ENCODE measurements at places on chromosomes 7 and 10.

GRCh38 chr10:119370972-119371703, 163.8 kb downstream of the GRK5 start:
- DNase-seq, result peak; percentile 83

- DNase-seq, result no peak
Measured at GRCh38 chr7:10952588-10952987, 21.1 kb upstream of the PHF14 start.

DNA sequence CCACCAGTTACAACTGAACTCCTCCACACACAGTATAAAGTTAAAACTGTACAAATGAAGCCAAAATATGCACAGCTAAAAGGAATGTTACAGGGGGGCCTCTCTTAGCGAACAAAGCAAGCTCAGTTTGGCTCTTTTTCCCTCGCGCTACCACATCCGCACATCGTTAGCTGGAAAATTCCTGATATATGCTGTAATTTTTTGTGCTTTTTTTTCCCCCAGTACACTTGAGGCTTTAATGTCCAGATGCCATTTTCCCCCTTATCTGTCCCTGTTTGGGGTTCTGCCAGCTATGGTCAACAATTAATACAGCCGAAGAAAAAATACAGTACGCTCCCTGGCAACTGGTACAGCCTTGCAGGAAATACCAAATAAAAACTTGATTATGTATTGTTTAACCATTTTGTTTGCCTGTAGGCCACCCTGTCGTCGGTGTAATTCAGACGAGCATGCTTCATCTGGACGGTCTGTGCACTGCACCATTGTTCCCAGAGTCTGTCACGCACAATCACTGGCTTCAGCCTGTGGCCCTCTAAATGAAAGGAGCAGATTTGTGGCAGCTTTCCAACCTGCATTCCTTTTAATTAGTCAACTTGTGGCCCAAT, 108.1 kb upstream of the FAM133B start:
- DNase-seq, result peak; percentile 92

DNA sequence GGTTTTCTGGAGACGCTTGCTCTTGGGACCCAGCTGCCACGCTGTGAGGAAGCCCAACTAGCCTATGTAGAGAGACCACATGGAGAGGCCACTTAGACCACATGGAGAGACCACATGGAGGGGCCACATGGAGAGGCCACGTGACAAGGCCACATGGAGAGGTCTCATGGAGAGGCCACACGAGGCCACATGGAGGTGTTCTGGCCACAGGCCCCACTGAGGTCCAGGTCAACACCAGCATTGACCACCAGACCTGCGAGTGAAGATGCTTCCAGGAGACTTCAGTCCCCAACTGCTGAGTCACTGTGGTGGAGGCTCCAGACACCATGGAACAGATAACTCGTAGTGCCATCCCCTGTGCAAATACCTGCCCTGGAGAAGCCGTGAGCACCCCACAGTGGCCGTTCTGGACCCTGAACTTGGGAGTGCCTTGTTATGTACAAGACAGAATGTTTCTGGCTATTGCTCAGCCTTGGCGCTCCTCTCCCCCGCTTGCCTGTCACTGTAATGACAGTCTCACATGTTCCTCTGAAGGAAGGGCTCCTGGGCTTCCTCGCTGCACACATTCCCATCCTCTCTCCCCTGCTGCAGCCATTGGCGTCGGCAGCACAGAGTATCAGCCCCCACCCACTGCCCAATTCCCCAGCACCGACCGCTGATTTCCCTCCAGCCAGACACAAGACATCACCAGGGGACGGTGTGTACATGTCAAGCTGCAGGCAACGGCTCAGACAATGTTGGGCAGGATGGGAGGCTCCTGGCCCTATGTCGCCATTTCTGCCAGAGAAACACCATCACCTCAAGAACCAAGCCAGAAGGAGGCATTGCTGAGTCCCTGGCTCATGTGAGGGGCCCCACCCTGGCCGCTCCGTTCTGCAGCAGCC, 49.0 kb upstream of the TNRC18 start:
- no peak for DNase-seq

DNA sequence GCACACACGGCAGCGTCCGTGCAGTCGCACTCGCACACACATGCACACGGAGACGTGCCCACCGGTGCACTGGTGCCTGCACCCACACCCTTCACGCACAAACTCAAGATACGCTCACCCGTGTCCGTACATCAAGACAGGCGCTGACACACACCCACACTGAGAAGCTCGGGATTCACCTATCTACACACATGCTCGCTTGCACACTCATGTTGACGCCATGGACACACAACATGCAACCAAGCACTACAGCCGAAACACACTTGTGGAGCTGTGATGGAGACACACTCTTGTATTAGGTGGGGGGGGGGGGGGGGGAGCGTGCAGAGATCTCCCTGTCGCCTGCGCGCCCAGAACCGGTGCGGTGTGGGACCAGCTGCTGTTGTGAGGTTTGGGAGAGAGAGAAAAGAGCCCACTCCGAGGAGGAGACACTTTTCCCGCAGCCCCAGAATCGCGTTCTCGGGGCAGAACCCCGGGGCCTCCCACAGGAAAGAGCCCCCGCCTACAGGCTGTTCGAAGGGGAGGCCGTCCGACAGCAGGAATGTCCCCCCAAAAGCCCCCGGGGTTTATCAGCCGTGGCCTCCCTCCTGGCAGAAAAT, 605 bp upstream of the NFKB2 start:
- no peak for DNase-seq

DNA sequence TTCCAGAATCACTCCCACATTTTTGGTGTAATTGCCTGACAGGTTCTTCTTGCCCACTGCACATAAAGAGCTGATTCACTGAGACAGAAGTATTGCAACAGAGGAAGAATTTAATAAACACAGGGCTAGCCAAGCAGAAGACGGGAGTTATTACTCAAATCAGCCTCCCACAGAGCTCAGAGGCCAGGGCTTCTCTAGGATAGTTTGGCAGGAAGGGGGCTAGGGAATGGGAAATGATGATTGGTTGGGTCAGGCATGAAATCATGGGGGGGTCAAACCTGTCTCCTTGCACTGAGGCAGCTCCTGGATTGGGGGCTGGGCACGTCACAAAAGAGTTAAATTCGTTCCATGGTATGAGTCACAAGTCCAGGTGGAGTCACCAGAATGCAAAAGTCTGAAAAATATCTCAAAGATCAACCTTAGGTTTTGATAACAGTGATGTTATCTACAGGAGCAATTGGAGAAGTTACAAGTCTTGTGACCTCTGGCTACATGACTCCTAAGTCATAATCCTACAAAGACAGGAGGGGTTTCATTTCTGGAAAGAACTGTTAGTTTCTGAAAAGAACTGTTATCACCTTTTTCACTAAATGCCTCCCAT, 30.2 kb upstream of the ERCC6 start:
- no peak for DNase-seq

- no peak for DNase-seq
Measured at GRCh38 chr7:135322571-135323340, 89.1 kb downstream of the STRA8 start.

- DNase-seq, result no peak
Measured at GRCh38 chr10:124032971-124033886, 60.2 kb downstream of the CHST15 start.

- no peak for DNase-seq
Measured at GRCh38 chr10:62746951-62747729, 57.4 kb upstream of the ADO start.

DNA sequence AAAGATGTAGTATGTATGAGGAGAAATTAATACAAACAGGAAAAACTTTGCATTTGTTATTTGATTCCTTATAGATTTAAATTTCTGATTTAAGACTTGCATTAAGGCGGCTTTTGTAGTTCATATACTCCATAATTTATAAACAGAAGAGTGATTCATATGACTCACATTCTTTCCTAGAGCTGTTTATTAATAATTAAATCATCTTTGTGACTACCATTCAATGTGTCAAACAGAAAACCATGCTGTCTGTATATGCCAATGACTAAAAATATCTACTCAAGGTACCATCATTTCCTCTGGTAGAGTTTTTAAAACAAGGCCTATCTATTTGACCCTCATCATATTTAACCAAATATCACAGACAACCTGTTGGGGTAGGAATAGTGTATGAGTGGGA, 501.7 kb downstream of the PARD3 start:
- DNase-seq, result no peak

DNA sequence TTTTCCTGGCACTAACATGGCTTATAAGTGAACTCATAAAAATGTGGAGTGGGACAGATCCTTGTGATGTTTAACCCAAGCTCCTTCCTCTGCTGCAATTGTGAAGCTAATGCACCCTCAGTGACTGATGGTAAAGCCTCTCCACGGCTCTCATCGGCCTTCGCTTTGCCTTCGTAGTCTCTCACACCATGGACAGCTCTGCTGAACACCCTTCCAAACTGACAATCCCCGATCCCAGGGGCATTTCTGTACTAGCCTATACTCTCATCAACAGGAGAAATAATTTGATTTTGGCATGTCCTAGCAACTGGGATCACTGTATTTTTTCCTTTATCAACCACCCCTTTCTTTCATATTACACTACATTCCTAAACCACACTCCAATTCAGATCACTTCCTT, 6.1 kb downstream of the ZNF777 start:
- DNase-seq, result no peak

GRCh38 chr10:78299851-78300468, 266.3 kb downstream of the RPS24 start:
- no peak for DNase-seq

DNA sequence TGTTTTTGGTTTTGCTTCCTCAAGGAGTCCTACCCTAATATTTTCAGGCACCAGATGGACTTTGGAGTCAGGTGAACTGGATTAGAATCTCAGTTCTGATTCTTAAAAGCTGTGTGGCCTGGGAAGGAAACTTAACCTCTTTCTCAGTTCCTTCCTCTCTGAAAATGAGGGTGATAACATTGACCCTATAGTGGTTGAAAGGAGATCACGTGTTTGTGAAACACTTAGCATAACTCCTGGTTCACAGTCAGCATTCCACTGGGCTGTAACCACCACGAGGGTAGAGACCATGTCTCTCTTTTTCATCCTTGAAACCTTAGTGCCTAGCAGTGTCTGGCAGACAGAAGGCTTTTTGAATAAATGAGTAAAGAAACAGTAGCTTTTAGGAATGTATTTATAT, 16.7 kb downstream of the LSMEM1 start:
- no peak for DNase-seq

DNA sequence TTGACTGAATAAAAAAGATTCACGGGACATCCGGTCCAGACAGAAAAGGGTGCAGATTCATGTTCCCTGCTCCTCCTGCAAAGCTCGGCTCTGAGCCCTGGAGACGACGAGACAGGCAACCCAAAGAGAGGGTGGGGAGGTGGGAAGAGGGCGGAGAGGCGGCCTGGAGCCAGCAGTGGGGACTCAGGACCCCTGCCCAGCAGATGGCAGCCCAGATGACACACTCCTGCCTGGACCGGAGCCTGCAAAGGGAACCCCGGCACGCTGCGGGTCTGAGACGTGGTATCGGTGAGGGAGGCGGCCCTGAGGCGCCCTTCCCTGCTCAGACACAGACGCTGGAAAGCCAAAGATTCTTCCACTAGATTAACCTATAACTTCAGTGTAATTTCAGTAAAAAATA, 250.8 kb downstream of the ELFN1 start:
- no peak for DNase-seq

DNA sequence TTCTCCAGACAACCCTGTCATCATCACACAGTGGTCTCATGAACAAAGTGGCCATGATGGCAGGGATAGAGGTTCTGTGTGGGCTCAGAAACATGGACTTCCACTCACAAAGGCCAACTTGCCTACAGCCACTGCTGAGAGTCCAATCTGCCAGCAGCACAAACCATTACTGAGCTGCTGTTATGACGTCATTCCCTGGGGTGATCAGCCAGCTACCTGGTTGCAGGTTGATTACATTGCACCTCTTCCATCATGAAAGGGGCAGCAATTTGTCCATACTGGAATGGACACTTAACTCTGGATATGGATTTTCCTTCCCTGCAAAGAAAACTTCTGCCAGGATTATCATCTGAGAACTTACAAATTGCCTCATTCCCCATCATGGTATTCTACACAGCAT, 1275.9 kb downstream of the TYW1 start:
- DNase-seq, result no peak

DNA sequence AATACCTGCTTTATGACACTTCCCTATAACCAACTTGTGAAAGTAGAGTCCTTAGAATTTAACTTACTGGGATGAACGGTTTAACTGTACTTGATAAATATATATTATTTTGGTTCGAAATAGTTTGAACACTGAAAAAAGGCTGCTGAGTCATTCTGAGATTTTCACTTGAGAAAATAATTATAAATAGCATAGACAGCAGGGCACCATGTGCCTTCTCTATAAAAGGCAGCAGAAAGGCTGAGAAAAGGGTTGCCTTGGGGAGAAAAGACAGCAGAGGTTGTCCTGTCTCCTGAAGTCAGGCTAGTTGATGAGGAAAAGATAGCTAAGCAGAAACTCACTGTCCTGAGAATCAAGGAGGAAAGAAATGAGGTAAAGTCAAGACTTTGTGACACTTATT, 92.4 kb downstream of the CTTNBP2 start:
- no peak for DNase-seq

- DNase-seq, result peak; percentile 53
Measured at GRCh38 chr10:31808258-31809218, 120.1 kb downstream of the ARHGAP12 start.

- DNase-seq, result no peak
Measured at GRCh38 chr7:39271402-39271801, 293.7 kb downstream of the POU6F2 start.

GRCh38 chr7:14821757-14822480, 80.6 kb downstream of the DGKB start:
- DNase-seq, result no peak

- no peak for DNase-seq
Measured at GRCh38 chr10:46544989-46545791, 11.3 kb downstream of the GPRIN2 start.

DNA sequence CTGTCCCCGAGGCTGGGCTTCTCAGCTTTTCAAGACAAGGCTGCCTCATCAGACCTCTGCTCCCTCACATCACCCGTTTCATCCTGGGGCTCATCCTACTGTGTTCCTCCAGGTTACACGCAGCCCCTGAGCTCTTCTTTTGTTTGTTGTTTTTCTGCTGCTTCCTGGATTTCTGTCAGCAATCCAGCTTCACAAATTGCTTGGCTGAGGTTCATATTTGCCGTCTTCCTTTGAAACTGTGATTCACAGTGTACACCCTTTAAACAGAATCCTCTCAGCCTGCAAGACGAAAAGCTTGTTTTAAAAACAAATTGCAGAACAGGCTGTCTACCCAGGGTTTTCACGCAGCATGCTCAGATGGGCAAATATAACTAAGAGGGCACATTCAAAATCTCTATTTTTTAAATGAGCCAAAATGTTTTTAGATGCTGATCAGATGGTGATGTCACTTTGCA, 39.1 kb upstream of the PARD3 start:
- DNase-seq, result peak; percentile 31
